Muscle of leg (tissue), 16 donors: ENCODE measurements at places on chromosomes 12 and 14. TPM values are rescaled to one million over a fixed set of nuclear protein-coding genes. Genes with fewer than 3 reads are reported as not detected.

CTSG gene
- 1.5 TPM for total RNA-seq

KRT73 gene
- 0.09 TPM for total RNA-seq

KRT75 gene
- not detected for total RNA-seq

GLI1 gene
- 7.1 TPM for total RNA-seq

NXPH4 gene
- 1.2 TPM for total RNA-seq

ACOT6 gene
- not detected for total RNA-seq

ARHGAP9 gene
- total RNA-seq = 3.6 TPM

ACRBP gene
- 1.4 TPM for total RNA-seq

E2F7 gene
- total RNA-seq = 3.1 TPM

RNF41 gene
- 47.5 TPM for total RNA-seq

CMKLR1 gene
- 3.0 TPM for total RNA-seq

SLC35F4 gene
- total RNA-seq = 0.22 TPM

RPGRIP1 gene
- total RNA-seq = 0.18 TPM

CKB gene
- 155 TPM for total RNA-seq

PZP gene
- total RNA-seq = 0.40 TPM

HOXC9 gene
- total RNA-seq = 12.6 TPM

BLTP3B gene
- total RNA-seq = 20.7 TPM

TSPAN19 gene
- 0.04 TPM for total RNA-seq
